ENCODE measurements at places on chromosomes 6 and 20.

- DNase-seq: no peak
Observed at GRCh38 chr6:89071036-89071435, 9.5 kb upstream of the PNRC1 start.

DNA sequence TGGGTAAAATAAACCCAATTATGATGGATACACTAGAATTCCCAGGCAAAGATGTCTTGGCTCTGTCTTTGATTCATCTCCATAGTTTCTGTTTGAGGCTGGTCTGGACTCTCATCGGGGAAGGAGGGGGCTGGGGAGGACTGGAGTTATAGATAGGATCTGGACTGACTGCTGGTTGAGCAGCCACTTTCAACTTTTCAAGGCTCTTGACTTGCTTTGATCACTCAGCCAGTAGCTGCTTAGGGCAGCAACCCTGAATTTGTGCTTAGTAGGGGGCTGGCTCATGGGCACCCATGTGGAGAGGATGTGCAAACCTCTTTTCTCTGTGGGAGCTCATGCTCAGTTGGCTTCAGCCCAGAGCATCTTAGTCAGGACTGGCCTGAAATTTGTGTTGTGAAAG lies 114.0 kb upstream of the NEDD9 start:
- no peak for DNase-seq

DNA sequence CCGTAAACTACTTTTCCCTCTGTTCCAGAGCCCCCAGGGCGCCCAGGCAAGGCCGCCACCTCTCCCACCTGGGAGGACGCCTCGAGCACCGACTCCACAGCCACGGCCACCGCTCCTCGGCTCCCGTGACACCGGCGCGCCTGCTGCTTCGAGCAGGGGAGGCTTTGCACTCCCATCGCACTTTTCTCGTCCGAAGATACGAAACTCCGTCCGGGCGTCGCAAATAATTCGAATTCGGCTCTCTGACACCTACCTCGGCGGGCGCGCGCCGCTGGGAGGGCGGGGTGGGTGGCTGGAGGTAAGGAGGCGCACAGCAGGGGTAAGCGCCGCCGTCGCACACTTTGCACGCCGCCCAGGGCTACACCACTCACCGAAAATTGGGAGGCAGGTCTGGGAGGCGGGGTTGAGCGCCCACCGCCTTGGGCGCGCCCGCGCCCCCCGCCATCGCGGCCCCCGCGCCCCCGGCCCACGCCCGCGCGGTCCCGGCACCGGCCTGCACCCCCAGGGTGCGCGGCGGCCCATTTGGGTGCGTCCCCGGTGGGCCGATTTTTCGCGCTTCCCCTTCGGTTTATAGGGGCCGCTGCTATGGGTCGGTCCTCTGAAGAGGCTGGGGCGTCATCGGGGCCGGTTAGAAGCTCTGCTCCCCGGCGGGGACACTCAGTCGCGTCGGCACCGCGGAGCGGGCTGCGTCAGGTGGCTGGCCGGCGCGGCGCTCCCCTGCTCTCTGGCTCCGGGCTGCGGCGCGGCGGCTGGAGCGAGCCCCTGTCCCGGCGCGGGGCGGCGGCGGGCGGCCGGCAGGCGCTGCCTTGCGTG lies 36.2 kb downstream of the GNAS start:
- peak; percentile 88 for DNase-seq

- DNase-seq: peak; percentile 11
Observed at GRCh38 chr6:70839286-70840266, 117.3 kb downstream of the B3GAT2 start.

- DNase-seq: no peak
Observed at GRCh38 chr6:118869350-118869749, 24.6 kb upstream of the ASF1A start.

GRCh38 chr20:62606551-62607201 lies 35.6 kb upstream of the SLCO4A1 start:
- DNase-seq: no peak

DNA sequence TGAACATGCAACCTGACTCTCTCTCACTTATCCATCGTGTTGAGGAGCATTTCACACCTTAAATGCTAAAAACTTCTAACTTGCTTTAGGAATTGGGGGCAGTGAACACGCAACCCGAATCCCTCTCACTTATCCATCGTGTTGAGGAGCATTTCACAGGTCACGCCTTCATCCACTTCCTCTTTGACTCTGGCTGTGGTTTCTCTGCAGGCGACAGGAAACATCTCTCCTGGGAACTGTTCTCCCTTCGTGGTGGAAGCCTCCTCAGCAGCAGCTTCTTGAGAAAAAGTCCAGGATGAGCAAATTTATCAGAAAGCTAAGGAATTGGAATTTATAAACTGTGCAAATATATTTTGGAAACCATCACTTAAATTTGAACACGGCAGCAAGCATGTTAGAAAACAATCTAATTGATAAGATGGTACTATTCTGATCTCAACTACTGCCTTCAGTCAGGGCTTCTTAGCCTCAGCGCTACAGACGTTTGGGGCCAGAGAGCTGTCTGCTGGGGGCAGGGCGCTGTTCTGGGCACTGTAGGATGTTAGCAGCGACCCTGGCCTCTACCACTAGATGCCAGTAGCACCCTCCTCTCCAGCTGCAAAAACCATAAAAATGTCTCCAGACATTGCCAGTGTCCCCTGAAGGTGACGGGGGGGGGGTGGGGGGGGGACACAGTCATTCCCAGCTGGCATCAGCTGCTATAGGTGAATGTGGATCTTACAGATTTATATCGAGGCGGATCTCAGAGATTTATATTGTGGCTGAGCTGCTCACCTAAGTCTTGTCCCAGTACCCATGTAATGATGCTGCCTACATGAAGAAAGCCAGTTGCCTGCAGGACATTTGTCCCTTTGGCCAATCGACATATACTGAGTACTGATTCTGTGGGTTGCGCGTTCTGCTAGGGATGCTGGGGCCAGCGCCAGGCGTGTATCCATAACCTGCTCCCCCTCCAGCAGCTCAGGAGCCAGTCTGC lies 26.2 kb downstream of the CTCFL start:
- DNase-seq: peak; percentile 74

- no peak for DNase-seq
Observed at GRCh38 chr6:125854355-125854754, 63.6 kb downstream of the NCOA7 start.

GRCh38 chr20:16407251-16408067 lies 165.8 kb downstream of the KIF16B start:
- no peak for DNase-seq

DNA sequence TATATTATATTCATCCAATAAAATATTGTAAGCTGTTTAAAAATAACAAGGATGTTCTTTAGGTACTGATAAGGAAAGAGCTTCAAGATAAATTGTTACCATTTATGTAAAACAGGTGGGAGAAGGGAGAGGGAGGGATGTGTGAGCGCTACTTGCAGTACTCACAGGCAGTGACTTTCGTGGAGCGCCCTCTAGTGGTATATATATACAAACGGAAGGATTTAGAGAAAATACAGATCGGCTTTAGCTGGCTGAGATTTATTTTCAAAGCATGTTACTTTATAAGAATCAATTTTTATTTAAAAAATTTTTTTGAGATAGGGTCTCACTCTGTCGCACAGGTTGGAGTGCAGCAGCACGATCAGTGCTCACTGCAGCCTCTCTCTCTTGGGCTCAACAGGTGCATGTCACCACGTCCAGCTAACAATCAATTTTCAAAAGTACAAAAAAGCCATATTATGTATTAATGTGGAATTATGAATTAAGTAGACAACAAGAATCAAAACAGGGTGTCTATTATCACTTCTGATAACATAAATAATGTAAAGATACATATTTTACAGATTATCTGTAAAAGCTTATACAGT lies 3.3 kb upstream of the MOG start:
- peak; percentile 80 for DNase-seq

GRCh38 chr6:158411998-158412397 lies 99.7 kb downstream of the TULP4 start:
- no peak for DNase-seq

DNA sequence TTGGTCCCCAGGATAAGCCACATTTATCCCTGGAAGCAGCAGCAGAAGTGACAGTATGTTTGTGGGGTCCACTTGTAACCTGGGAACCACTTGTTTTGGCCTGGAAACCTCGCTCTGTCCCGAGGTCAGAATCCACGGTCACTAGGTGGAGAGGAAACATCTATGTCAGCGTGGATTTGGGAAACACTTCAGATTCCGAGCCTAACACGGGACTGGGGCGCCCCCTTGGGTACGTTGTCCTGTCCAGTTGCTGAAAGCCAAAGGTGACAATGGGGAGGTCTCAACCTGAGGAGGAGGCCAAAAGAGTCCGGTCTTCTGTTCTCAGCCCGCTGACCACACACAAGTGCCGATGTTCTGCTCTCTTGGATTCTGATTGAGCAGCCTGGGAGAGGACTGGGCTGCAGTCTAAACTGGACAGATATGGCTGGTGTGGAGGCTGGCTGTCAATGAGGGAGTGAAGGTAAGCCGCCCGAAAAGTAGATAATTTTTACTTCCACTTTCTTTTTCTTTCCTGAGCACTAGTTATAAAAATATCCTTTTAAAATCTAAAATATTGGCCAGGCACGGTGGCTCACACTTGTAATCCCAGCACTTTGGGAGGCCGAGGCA lies 4.9 kb upstream of the ZFP57 start:
- no peak for DNase-seq

- peak; percentile 63 for DNase-seq
Observed at GRCh38 chr6:109690373-109690736, 647 bp downstream of the AK9 start.

DNA sequence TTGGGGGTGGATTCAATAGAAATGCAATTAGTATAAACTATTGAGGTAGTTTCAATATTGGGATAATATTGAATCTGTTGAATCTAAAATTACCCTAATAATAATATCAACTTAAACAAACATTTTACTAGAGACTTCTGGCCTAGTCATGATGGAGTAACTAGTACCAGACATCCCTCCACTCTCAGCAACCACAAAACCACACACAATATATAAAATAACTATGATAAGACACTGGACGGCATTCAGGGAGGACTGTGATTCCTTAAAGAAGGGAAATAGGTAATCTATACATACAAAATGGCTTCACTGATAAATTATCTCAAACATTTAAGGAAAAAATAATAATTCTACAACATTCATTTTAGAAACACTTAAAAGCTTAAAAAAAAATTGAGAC lies 38.9 kb upstream of the TMEM14A start:
- DNase-seq: no peak

GRCh38 chr20:40766790-40767614 lies 78.0 kb upstream of the MAFB start:
- no peak for DNase-seq

GRCh38 chr6:1426416-1426815 lies 37.0 kb downstream of the FOXF2 start:
- DNase-seq: no peak

- no peak for DNase-seq
Observed at GRCh38 chr6:40353197-40353966, 233.8 kb downstream of the LRFN2 start.

DNA sequence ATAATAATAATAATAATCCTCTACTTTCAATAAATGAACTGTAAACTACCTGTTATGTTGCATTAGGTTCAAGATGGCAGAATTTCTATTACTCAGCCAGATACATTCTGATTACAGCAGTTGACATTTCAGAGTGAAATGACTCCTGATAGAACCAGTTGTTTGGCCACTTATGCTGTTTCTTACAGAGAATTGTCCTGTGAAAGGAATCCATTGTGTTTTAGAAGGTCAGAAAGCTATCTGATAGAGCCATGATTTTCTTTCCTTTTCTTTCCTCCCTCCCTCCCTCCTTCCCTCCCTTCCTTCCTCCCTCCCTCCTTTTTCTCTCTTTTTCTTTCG lies 16.6 kb downstream of the GJA10 start:
- DNase-seq: no peak

GRCh38 chr20:62819494-62820174 lies 2.8 kb downstream of the COL9A3 start:
- no peak for DNase-seq

DNA sequence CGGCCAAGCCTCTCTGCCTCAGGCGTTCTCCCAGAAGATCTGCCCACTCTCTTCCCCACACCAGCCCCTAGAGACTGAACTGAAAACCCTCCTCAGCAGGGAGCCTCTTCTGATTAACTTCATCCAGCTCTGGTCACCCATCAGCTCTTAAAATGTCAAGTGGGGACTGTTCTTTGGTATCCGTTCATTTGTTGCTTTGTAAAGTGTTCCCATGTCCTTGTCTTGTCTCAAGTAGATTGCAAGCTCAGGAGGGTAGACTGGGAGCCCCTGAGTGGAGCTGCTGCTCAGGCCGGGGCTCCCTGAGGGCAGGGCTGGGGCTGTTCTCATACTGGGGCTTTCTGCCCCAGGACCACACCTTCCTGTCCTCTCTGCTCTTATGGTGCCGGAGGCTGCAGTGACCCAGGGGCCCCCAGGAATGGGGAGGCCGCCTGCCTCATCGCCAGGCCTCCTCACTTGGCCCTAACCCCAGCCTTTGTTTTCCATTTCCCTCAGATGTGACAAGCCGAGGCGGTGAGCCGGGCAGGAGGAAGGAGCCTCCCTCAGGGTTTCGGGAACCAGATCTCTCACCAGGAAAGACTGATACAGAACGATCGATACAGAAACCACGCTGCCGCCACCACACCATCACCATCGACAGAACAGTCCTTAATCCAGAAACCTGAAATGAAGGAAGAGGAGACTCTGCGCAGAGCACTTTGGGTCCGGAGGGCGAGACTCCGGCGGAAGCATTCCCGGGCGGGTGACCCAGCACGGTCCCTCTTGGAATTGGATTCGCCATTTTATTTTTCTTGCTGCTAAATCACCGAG lies 14.2 kb downstream of the VEGFA start:
- DNase-seq: no peak

- no peak for DNase-seq
Observed at GRCh38 chr6:47669684-47670513, 28.5 kb upstream of the ADGRF4 start.

DNA sequence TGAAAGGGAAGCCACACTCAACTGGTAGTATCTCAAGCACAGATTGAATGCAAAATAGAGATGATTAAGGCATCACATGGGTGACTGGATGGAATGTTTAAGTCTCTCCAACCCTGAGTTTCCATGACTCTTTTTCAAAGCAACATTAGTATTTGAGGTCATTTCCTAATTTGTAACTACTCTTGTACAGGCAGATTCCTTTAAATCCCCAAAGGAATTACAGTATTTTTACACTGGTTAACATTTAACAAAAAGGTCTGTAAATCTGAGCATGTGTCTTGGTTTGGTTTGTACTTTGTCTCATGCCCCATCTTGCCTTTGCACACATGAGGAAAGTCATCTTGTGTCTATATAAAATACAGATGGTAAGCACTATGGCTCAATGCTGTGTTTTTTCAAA lies 15.1 kb downstream of the RMND1 start:
- no peak for DNase-seq

- DNase-seq: no peak
Observed at GRCh38 chr20:22601361-22602141, 17.2 kb upstream of the FOXA2 start.

GRCh38 chr6:11563793-11564192 lies 26.2 kb downstream of the TMEM170B start:
- DNase-seq: no peak

DNA sequence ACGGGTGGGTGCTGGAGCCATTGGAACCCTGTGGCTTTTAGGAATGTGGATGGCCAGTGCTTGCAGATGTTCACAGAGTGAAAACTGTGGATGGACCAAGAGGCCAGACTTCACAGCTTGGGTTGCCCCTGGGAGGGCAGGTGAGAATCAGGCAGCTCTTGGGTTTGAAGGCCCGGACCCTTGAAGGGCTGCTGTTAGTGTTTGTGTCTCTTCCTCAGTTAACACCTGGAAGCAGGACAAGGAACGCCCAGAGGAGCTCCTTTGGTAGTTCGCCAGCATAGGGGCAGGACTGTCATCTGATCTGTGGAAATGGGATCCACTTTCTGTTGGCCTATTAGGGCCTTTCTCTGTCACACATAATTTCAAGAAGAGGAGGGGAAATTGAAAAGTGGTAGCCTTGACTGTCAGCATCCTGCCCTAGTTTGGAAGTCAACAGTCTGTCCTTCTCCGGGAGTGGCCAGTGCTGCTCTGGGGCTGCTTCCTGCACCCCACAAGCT lies 43.6 kb downstream of the RIOK1 start:
- DNase-seq: no peak
